ENCODE measurements at places on chromosomes 16 and 17.

DNA sequence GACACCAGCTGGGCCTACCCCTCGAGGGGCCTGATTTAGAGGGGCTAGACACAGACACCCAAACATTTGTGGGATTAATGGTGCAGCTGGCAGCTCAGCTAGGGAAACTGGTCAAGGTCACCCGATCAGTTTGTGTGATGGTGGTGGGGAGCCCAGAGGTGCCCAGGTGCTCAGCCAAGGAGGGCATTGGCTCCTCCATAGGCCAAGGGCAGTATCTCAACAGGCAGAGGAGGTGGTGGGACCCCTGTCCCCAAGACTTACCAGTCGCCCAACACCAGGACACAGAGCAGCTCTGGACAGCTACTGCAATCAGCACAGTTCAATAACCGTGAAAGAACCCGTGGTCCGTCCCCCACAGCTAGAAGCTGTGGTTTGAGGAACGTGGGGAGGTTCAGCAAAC, 120.9 kb downstream of the C16orf78 start:
- DNase-seq, result no peak

DNA sequence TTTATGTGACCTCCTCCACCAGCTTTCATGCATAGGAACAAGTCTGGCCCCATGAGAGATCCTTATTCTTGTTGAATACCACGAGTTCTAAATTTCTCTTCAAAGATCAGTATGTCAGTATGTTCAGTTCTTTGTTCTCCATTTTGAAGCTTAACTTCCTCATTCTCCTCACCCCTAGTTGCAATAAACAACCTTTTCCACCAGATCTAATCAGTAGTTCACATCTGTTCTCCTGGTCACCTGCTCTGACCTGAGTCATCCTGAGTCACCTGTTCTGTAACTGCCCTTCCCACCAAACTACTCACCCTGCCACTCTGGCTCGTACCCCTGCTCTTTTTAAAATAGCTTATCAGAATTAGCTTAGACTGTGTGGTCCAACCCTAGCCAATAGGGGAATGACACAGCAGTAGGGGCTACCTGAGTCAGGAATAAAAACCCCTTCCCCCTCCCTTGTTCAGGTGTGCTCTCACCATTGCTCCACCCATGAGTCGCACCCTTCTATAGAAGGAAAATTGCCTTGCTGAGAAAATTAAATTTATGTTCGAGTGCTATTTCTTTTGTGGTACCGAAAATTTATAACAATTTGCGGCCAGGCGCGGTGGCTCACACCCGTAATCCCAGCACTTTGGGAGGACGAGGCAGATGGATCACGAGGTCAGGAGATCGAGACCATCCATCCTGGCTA, 94.6 kb downstream of the EMP2 start:
- no peak for DNase-seq

DNA sequence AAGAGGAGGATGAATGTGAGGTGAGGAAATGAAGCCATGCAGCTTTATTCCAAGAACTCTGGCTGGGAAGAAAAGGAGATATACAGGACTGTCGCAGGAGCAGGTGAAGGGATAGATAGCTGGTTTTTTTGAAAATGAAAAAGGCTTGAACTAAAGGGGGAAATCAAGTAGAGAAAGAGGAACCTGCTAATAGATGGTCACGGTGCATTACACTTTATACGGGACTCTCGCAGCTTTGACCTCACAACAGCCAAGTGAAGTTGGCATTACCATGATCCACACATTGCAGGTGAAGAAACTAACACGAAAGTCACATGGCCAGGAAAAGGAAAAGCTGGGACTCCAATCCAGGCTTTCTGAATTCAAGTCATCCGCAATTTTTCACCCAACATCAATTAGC, 86.9 kb downstream of the HS3ST2 start:
- no peak for DNase-seq

DNA sequence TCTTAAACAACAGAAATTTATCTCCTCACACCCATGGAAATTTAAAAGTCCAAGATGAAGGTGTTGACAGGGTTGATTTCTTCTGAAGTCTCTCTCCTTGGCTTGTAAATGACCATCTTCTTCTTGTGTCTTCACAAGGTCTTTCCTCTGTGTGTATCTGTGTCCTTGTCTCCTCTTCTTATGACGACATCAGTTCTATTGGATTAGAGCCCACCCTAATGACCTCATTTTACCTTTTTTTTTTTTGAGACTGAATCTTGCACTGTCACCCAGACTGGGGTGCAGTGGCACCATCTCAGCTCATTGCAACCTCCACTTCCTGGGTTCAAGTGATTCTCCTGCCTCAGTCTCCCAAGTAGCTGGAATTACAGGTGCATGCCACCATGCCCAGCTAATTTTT, 429.0 kb upstream of the CDH5 start:
- no peak for DNase-seq

- no peak for DNase-seq
Observed at GRCh38 chr17:61411011-61411260, 11.3 kb downstream of the TBX2 start.

DNA sequence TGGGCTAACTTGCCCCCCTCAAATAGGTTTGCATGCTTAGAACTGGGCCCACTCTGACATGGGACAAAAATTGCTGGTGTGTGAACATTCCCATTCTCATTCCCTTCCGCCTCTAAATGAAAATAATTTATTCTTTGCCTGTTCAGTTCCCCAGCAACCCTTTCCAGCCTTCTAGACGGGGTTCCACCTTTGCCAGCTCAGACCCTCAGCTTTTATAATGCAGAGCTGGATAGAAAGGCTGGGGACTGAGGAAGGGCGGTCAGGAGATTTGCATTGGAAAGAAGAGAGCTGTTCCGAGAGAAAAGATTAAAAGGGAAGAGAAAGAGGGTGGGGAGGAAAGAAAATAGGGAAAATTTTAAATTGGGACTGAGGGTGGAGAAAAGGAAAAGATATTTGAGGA, 151.1 kb upstream of the WSCD1 start:
- no peak for DNase-seq

GRCh38 chr16:11297492-11298142, 16.5 kb upstream of the PRM1 start:
- peak; percentile 92 for DNase-seq

DNA sequence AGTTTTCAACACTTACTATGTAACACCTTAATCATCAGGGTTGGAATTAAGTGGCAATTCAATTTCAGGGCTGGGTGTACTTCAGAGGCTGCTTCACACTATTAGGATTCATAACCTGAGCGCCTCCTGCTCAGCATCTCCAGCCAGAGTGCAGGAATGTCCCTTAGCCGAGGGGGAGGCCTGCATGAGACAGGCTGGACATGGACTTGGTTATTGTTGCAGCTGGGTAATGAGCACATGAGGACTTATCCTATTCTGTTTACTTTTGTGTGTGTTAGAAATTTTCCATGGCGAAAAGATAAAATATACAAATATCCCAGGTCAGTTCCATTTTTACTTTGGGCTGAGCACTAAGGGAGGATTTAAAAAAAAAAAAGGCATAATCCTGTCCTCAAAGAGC, 10.4 kb downstream of the PMM2 start:
- DNase-seq, result no peak

GRCh38 chr17:52160136-52160567, 1.6 kb upstream of the CA10 start:
- DNase-seq, result no peak

DNA sequence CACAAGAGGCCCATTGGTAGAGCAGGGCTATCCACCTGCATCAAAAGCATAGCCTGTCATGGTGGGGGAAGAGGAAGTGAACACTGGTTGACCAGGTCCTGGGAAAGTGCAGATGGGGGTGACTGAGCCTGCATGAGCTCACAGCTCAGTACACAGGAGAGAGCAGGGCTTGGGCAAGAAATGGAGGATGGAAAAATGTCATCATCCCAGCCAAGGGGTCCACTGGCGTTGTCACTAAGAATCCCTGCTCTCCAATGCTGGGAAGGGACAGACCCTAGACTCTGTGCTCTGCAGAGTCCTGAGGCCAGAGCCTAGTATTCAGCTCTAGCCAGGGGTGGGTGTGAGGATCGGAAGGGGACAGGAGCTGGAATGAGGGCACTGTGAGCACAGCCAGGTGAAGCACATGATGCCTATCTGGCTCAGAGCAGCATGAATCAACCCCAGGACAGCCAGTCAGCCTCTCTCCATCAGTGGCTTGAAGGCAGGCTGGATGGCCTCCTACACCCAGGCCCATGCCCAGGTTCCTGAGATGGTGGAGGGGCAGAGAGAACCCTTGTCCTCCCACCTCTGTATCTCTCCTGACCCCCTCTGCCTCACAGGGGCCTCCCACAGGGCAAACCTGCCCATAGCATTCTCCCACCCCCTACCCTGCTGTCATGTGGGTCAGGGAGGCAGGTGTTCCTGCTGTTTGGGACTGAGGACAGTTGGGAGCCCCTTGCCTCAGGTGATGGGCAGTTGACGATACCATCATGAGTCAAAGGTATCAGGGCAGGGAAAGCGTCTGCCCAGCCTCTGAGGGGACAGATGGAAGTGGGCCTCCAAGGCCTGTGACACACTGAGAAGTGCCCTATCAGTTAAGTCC, 13.8 kb upstream of the CTCF start:
- no peak for DNase-seq

DNA sequence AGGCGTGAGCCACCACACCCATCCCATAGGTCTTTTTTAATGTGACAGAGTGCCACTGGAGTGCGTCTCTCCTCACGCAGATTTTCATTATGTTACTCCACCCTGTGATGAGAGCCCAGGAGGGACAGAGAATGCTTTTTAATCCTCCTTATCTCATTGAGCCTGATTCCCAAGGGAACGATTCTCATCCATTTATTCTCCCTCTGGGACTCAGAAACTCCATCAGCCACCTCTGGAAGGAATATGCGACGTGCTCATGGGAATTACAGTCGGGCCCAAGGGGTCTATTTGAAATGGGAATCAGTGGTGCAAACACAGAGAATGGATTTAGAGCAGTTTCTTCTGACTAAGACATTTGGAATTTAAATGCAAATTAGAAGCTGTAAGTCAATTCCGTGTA, 155.9 kb upstream of the HSBP1 start:
- no peak for DNase-seq

GRCh38 chr16:24009955-24010354, 174.2 kb downstream of the PRKCB start:
- DNase-seq, result no peak

DNA sequence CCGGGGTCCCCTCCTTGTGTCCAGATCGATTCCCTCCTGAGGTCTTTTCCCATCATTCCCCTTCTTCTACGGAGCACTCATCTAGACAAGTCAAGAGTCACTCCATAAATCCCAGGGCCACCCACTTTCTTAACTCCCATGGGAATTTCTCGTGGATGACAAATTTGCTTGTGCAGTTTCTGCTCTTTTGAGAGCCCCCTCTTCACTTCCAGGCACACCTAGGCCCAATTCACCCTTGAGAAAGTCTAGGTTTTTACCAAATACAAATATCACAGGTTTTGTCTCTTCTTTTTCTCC, 522 bp upstream of the POLDIP2 start:
- DNase-seq, result no peak

- no peak for DNase-seq
Observed at GRCh38 chr17:61279476-61280145, 120.0 kb upstream of the TBX2 start.

DNA sequence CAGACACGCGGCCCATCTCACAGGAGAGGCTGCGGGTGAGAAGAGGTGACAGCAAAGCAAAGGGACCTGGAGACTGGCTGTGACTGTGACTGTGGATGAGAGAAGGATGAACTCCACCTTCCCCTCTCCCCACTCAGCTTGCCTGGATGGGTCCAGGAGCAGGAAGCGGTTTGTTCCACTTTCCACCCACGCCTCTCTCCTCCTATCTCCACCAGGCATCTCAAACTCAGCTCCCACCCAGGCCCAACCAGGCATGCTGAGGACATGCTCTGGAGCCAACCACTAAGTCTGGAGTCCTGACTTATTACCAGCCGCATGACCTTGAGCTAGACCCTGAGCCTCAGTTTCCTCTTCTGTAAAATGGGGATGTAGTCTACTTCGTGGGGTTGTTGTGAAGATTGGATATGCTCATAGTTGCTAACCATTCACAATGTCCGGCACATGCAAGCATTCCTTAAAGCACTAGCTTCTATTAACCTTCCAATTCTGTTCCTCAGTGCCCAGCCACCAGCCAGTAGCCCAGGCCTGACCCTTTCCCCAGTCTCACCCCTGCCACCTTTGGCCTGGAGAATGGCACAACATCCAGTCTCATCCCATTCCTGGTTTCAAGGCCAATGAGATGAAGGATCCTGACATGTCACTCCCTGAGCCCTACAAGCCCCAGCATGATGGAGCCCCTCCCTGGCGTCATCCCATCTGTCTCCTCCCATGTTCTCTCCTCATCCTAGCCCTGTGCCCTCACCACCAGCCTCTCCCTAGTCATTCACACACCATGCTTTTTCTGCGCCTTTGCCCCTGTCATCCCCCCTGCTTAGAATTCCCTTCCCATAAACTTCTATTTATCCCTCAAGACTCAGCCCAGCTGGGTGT, 2.3 kb downstream of the GAS2L2 start:
- no peak for DNase-seq

DNA sequence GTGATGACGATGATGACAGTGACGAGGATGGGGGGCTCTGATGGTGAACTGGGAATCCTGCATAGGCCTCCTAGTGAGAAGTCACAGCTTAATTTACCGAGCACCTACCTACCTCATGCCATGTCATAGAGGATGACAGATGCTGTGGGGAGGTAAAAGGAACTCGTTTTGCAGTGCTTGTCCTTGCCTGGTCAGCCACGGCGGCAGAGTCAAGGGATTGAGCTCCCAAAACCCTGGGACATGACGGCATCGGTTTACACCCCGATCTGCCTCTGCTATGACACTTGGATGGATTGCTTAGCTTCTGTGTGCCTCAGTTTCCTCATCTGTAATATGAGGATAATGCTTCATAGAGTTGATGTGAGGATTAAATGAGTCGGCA, 103.2 kb downstream of the NTN1 start:
- DNase-seq, result no peak

DNA sequence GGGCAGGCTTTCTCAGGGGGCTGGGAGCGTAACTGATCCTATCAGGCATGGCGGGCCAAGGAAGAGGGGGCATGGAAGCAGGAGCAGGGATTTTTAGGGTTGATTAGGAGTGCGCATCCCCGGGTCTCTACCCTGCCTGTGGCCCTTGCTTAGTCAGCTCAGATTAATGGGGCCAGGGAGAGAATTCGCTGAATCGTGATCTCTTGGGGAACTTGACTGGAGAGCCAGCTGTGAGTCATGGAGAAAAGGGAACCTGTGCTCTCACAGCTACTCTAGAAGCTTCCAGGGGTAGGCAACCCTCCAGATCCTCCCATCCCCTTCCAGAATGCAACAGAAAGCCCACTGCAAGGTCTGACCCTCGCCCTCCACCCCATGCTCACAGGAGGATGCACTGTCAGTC, 3.6 kb downstream of the FOXN1 start:
- no peak for DNase-seq

DNA sequence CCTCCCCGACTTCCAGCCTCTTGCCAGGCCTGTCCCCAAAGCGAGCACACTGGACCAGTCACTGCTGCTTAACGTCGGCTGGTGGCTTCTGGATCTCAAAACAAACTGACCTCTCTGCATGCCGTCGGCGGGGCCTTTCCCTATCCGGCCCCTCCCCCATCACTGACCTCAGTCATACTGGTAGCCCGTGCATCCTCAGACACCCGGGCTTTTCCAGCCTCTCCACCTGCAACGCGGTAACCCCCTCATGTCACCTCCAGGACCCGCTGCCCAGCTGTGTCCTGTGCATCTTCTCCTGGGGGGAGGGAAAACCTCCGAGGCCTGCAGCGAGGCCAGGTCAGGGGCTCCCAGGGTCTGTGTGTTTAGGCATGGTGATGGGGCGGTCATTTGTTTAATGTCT, 138.6 kb upstream of the CHMP6 start:
- DNase-seq, result no peak

All from thyroid gland (tissue), 4 donors.